Stimulated activated CD8-positive, alpha-beta memory T cell treated with anti-CD3 and anti-CD28 coated beads, Interleukin-4, amount 100 ng/mL, for 48 hours (primary cell): ENCODE measurements at places on chromosomes 16 and 17.

- no peak for DNase-seq
These were observed 581.6 kb upstream of the PSMD7 start for GRCh38 chr16:73714976-73715375.

GRCh38 chr17:73066148-73066884 is 26.2 kb downstream of the SLC39A11 start:
- DNase-seq: no peak

- no peak for DNase-seq
These were observed 85.2 kb upstream of the NKD1 start for GRCh38 chr16:50462793-50463507.

DNA sequence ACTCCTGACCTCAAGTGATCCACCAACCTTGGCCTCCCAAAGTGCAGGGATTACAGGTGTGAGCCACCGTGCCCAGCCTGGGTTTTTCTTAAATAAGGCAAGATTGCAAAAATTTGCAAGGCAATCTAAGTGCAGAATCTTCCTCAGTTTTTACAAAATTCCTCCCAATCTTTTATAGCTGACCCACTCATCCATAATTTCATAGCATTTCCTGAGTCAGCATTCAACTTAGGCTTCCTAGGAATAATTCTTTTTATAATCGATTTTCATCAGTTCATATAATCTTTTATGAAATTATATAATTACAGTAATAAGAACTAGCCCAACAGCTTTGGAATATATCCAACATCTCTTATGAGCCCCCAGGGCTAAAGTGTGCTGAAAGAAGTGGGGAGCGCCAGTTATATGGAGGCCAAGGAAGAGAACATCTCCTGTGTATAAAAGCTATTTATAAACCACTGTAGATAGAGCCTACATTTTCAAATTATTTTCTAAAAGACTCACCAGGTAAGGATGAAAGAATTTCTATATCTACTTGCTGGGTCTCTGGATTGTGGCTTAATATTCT is 14.8 kb downstream of the COIL start:
- DNase-seq: no peak

GRCh38 chr16:76176153-76176552 is 101.0 kb upstream of the CNTNAP4 start:
- DNase-seq: no peak
